ENCODE measurements at places on chromosomes 12 and 14.
A peak's percentile ranks its signal among the peaks of the same experiment; 100 is the strongest.

- no peak for DNase-seq
Measured at GRCh38 chr12:113142173-113142885, 6.8 kb upstream of the RASAL1 start.

GRCh38 chr14:22510527-22511110 lies 78.4 kb downstream of the DAD1 start:
- DNase-seq = no peak

DNA sequence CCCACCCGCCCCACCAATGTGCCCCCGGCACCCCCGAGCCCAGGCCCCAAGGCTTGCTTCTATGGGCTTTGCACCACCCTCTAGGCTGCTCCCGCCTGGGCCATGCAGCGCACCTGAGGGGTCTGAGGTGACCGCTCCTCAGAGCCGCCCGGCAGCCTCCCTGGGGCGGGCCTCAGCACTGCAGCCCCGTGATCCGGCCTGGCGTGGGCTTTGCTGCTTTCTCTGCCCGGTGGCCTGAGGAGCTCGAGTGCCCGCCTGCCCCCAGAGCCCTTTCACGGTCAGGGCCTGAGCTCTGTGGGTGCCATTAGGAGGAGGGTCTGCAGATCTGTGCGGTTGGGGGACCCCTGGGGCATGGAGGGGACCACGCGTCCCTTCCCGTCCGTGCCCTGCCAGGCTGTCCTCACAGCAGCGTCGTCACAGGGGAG lies 6.2 kb downstream of the MTA1 start:
- DNase-seq = no peak

GRCh38 chr14:22569106-22569736 lies 19.8 kb downstream of the DAD1 start:
- no peak for DNase-seq

DNA sequence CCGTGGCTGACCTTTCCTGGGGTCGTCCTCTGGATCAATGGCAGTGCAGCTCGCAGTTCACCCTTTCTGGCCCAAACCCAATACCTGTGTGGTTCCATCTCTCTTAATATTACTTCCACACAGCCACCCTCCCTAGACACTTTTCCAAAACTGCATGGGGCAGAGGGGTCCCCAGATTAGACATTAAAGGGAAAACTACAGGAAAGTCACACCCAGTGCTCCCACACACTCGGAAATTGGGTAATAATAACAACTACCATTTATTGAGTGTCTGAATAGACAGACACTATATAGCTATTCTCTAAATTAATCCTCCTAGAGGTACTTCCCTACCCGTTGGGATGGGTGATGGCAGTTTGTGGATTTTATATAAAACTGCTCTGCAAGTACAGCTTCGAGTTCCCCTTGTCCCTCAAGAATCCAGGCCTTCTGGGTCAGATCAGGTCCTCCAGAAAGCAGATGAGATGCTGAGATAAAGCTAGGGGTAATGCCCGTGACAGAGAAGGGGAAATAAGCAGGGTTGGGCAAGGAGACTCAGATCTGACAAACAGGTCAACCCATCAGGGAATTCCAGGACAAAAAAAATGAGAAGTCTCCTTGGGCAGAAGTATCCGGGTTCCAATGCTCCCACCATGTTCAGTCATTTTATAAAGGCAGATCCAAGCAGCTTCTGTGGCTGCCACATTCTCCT lies 795 bp upstream of the PXN start:
- no peak for DNase-seq

DNA sequence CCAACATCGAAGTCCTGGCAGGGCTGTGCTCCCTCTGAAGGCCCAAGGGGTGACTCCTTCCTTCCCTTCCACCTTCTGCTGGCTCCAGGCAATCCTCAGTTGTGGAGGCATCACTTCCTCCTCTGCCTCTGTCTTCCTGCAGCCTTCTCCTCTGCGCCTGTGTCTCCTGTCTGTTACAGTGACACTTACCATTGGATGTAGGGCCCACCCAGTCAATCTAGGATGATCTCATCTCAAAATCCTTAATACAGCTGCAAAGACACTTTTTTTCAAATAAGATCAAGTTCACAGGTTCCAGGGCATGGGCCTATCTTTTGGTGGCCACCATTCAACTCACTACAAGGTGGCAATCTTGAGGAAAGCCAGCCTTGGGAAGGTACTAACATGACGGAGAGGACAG lies 155.1 kb downstream of the ESRRB start:
- DNase-seq = no peak

DNA sequence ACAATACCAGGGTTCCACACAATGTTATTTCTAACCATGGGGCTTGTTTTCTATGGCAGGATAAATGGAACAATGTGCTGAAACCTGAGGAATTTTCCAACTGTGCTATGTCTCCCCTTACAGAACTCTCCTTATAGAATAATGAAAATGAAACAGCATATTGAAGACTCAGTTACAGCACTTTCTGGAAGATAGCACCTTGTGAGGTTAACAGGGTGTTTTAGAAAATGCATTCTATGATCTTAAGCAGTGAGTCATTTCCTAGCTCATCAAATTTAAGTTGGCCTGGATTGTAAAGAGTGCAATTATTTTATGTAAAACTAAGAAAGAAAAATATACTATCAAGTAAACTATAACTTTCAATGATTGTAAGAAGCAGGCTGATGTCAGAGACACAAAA lies 60.1 kb upstream of the CNTN1 start:
- DNase-seq = no peak

DNA sequence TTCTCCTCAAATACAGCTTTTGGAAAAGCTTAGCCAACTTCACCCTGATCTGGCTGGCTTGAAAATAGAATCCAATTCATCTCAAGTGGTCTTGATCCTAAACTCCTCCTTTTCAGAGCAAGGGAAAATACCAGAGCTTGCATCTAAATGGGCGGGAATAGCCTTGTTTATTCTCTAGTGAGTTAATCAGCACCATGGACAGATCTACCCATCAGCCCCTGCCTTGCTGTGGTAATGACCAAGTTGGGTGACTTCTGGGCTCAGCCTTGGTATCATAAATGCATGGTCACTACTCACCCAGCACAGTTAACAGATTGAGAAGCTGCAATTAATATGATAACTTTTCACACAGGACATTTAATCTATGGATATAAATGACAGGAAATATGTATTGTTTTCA lies 196.6 kb downstream of the GLT1D1 start:
- DNase-seq = no peak

- DNase-seq = no peak
Measured at GRCh38 chr12:47862881-47863280, 41.9 kb downstream of the VDR start.

DNA sequence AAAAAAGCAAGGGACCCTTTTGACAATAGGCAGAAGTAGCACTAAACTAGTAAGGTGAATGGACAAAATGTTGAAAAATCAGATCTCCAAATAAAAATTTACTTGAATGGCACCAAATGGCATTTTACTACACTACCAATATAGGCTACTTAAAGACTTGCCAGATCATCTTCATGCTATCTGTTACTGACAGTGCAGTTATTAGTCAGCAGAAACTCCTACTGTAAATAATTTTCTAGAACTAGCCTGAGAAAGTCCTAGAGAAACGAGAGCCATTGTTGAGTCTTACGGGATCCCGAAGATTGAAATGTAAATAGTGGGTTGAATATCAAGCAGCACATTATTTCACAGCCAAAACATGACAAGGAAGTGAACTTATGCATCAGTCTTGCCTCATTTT lies 350.3 kb downstream of the SEC23A start:
- no peak for DNase-seq

GRCh38 chr12:122062832-122063693 lies 15.5 kb upstream of the MLXIP start:
- DNase-seq = peak; percentile 87

GRCh38 chr12:87311206-87311605 lies 718.0 kb downstream of the C12orf50 start:
- DNase-seq = no peak

GRCh38 chr12:62931477-62931876 lies 3.5 kb downstream of the PPM1H start:
- no peak for DNase-seq

DNA sequence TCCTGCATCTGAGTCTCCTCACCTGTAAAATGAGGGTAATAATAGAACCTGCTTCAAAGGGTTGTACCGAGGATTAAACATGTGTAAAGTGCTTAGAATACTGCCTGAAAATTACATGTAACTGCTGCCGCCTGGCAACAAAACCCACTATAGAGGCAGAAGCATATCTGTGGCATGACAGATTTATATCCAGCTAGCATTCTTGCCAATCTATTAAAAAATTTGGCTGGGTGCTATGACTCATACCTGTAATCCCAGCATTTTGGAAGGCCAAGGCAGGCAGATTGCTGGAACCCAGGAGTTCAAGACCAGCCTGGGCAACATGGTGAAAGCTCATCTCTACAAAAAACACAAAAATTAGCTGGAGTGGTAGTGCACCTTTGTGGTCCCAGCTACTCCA lies 16.4 kb upstream of the KSR2 start:
- no peak for DNase-seq

GRCh38 chr12:124391340-124392261 lies 96.7 kb downstream of the RFLNA start:
- DNase-seq = peak; percentile 65

DNA sequence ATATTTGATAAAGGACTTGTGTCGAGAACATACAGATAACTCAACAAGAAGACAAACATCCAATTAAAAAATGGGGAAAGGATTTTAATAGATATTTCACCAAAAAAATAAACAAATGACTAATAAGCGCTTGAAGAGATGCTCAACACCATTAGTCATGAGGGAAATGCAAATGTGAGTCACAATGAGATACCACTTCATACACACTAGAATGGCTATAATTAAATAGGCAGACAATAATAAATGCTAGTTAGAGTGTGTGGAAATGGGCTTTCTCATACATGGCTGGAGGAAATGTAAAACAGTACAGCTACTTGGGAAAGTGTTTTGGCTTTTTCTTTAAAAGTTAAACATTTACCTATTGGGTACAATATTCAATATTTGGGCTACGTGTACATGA lies 34.8 kb downstream of the DLK1 start:
- DNase-seq = no peak

GRCh38 chr12:93033948-93034347 lies 104.9 kb upstream of the EEA1 start:
- no peak for DNase-seq

- no peak for DNase-seq
Measured at GRCh38 chr14:37787879-37788494, 192.6 kb downstream of the TTC6 start.

DNA sequence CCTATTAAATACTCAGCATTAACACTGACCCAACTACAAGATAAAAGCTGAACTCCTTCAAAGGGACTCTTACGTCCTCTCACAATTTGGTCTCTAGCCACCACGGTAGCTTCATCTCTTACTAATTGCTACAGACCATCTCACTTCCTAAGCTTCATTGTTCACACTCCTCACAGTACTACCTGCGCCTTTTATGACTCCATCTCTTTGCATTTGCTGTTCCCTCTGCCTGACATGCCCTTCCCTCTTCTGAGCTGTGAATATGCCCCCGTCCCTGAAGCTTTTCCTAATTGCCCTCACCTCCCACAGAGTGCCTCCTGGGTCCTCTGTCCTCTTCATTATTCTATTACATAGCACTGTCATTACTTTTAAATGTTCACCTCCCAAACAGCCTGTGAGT lies 2.5 kb downstream of the EEA1 start:
- DNase-seq = no peak

DNA sequence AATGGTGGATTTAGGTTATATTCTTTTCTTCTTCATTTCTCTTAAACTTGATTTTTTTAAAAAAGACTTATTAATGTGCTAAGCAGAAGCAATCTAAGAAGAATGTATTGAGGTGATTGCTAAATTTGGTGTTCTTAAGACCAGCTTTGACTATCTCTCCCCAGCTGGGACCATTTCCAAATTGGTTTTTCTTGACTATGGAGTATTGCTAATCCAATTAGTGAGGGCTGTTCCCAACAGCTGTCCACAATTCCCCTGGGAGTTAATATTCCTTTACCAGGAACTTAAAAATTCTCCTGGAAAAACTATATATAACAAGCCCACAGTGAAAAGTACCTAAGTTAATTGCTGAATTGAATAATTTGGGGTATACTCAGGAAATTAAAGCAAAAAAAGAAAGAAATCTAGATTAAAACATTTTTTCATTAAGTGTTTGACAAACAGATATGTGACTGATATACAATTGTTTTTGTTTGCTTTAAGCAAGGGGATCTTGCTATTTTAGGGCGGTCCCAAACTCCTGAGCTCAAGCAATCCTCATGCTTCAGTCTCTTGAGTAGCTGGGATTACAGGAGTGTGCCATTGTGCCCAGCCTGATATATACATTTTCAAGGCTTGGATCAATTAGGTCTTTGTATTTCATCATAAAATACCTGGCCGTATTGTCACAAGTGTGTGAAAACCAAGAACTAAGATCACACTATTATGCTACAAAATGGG lies 105.0 kb downstream of the FAR2 start:
- no peak for DNase-seq

GRCh38 chr14:89466944-89467343 lies 49.9 kb upstream of the FOXN3 start:
- DNase-seq = no peak

All from RCC 7860 (cell line).